ENCODE measurements at places on chromosomes 11 and 22.

GRCh38 chr11:103877221-103877620 is 159.2 kb upstream of the DDI1 start:
- DNase-seq = no peak

- DNase-seq = no peak
Observed at GRCh38 chr11:8252388-8252787, 11.3 kb downstream of the LMO1 start.

- no peak for DNase-seq
Observed at GRCh38 chr11:78809931-78810541, 235.4 kb upstream of the NARS2 start.

GRCh38 chr22:50046481-50047245 is 11.4 kb downstream of the TTLL8 start:
- no peak for DNase-seq

GRCh38 chr11:106668147-106668546 is 350.1 kb downstream of the GUCY1A2 start:
- no peak for DNase-seq

GRCh38 chr22:27309697-27310096 is 491.9 kb downstream of the MN1 start:
- DNase-seq = no peak

DNA sequence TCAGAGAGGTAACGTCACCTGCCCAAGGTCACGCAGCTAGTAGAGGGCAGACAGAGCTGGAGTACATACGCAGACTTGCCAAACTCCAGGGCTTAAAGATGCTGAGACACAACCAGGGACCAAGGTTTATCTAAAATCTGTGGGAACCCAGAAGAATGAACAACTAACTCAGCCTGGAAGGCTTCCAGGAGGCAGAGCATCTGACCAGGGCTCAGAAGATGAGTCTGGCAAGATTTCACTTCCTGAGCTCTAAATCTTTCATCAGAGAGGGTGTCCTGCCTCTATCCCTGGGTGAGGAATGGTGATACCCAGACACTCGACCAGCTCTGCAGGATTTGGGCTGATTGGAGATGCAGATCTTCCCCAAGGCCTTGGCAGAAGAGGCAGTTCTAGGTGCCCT is 9.1 kb downstream of the GAL3ST1 start:
- DNase-seq = no peak

GRCh38 chr11:70124321-70125000 is 46.3 kb downstream of the ANO1 start:
- DNase-seq = no peak

- DNase-seq = no peak
Observed at GRCh38 chr11:42552786-42553185, 759.0 kb upstream of the API5 start.

GRCh38 chr22:50146439-50147238 is 23.9 kb upstream of the PANX2 start:
- DNase-seq = peak; percentile 10

- DNase-seq = no peak
Observed at GRCh38 chr22:25650833-25651232, 86.4 kb downstream of the GRK3 start.

DNA sequence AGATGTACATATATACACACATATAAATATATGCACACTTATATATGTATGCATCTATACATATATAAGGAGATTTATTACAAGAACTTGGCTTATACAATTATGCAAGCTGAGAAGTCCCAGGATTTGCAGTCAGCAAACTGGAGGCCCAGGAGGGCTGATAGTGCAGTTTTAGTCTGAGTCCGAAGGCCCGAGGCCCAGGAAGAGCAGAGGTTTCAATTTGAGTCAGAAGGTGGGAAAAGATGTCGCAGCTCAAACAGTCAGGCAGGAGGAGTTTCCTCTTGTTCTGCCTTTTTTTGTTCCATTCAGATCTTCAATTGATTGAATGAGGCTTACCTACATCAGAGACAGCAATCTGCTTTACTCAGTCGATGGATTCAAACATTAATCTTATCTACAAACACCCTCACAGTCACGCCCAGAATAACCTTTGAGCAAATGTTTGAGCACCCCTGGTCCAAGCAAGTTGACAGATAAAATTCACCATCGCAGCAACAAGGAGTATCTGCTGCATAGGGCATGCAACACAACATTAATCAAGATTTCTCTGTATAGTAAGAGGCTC is 4.0 kb upstream of the SGSM1 start:
- no peak for DNase-seq

- no peak for DNase-seq
Observed at GRCh38 chr11:114483929-114484328, 44.7 kb downstream of the REXO2 start.

DNA sequence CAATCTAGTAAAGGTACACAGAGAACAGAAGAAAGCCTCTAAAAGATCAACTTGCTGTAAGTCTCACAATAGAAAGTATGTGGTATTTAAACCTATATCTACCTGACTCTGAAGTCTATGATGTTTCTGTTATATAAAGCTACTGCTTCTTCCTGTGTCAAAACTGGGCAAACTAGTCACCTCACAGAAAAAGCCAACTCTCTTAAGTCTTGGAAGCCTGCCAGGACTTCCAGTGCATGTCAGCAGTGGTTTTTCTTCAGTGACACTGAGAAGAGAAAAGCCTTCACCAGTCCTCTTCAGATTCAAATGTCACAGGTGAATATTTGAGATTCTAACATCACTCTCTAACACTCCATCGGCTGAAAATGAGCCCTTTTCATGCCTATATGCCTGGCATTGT is 808.0 kb downstream of the DLG2 start:
- DNase-seq = no peak

GRCh38 chr22:41834005-41834944 is 1.4 kb downstream of the SREBF2 start:
- DNase-seq = no peak

GRCh38 chr11:63877658-63878241 is 38.8 kb downstream of the MARK2 start:
- DNase-seq = no peak

- no peak for DNase-seq
Observed at GRCh38 chr11:7903940-7904339, 27.1 kb downstream of the OR10A6 start.

GRCh38 chr11:32289701-32290100 is 145.6 kb downstream of the WT1 start:
- DNase-seq = no peak

GRCh38 chr11:127039591-127039990 is 39.0 kb upstream of the KIRREL3 start:
- no peak for DNase-seq

- DNase-seq = no peak
Observed at GRCh38 chr11:9273376-9274336, 8.5 kb upstream of the DENND5A start.

DNA sequence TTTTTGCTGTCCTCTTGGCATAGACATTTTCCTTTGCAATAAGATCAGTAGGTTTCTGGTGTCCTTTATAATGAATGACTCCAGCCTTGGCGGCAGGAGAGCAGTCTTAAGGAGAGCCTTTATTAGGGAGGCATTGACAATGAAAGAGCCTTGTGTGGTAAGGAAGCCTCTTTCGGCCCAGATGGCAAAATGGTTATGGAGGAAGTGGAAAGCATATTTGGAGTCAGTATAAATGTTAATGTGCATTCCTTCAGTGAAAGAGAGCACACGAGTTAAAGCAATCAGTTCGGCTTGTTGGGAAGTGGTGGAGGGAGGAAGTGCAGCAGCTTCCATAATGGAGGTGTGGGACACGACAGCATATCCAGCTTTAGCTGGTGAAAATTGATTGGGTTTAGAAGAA is 18.1 kb upstream of the ANO1 start:
- no peak for DNase-seq

- DNase-seq = no peak
Observed at GRCh38 chr11:12329797-12330196, 47.6 kb upstream of the PARVA start.

Measured in caudate nucleus (tissue), 63 donors.